ENCODE measurements at places on chromosomes 4 and X. TPM values are rescaled to one million over a fixed set of nuclear protein-coding genes. Genes with fewer than 3 reads are reported as not detected.

DNA sequence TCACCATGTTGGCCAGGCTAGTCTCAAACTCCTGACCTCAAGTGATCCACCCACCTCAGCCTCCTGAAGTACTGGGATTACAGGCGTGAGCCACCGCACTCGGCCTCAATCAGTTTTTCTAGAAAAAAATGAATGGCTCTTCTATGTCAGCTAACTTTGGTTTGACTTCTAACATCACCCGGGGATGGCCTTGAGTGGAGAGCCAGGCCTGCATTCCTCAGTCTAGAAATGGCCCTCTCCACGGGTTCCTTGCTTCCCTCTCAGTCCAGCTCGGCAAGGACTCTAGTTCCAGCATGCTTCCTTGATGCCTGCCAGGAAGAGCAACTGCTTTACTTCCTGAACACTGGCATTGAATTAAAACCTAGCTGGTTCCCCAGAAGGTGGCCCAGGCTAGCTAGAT, 39.0 kb downstream of the SLC25A5 start:
- H3K27ac ChIP-seq = no peak overlapping the region
- no peak for DNase-seq
- H3K4me3 ChIP-seq = no peak overlapping the region
- H3K36me3 ChIP-seq = no peaks in the 10 kb centered on the region
- H3K4me1 ChIP-seq = peaks cover 7% of the 10 kb centered on the region

The GLOD5 gene
- total RNA-seq = 0.95 TPM

DNA sequence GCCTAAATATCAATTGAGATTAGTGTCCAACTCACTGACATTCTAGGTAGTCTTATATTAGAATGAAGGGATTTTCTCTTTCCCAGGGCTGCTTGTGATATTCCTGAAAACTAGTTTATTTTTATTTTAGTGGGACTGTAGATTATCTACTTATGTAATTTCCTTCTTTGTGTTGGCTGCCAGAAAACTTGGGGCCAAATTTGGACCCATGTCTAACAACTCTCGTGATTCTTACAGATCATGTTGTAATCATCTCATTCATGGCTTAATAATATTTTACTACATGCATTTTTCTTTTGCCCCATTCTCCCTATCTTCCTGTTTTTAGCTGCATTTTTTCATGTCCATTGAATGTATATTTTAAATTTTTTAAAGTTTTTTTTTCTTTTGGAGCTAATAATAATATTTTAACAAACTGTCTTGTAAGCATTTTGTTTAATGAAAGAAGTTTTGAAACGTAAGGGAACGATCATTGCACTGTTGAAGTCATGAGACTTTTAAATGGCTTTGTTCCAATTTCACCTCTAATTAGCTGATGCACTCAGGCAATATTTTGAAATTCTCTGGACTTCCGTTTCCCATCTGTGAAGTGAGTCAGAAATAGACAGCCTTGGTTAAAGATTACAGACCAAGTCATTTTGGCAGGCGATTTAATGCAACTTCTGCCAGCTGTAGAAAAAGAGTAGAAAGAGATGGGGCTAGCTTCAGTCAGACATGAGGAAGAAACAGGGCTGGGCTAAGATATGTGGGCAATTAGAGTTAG, 14.3 kb upstream of the TDO2 start:
- no peaks in the 10 kb centered on the region for H3K36me3 ChIP-seq
- H3K4me1 ChIP-seq = no peaks in the 10 kb centered on the region
- DNase-seq = no peak
- H3K4me3 ChIP-seq = no peak overlapping the region
- H3K27me3 ChIP-seq = no peaks in the 10 kb centered on the region

DNA sequence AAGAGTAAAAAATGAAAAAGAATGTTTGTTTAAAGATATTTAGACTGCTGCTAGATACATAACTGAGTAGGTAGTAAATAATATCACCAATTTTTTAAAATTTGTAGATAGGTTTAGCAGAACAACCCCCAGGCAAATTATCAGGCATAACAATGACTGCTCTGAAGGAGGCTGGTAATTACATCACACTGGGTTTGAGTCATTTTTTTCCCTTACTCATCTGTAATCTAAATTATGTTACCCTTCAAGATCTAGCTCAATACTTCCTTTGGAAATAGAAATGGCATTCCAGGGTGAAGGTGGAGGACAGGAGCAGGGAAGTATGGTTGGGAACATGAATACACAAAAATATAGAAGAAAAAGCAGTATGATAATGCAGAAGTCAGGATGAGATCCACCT, 431.6 kb upstream of the MAOA start:
- H3K36me3 ChIP-seq = no peaks in the 10 kb centered on the region
- no peak overlapping the region for H3K27ac ChIP-seq
- DNase-seq = no peak
- H3K4me1 ChIP-seq = no peaks in the 10 kb centered on the region
- H3K4me3 ChIP-seq = no peak overlapping the region
- no peaks in the 10 kb centered on the region for H3K27me3 ChIP-seq

The TIGD2 gene
- total RNA-seq = 6.8 TPM

GRCh38 chrX:1423215-1423614, 29.5 kb downstream of the ASMTL start:
- no peak overlapping the region for H3K27ac ChIP-seq
- H3K36me3 ChIP-seq = peaks cover 61% of the 10 kb centered on the region
- DNase-seq = peak; percentile 1
- no peak overlapping the region for H3K4me3 ChIP-seq
- H3K27me3 ChIP-seq = no peaks in the 10 kb centered on the region

The XAGE2 gene
- total RNA-seq = 6.7 TPM

GRCh38 chr4:47674144-47674543, 163.7 kb downstream of the CORIN start:
- H3K4me3 ChIP-seq = no peak overlapping the region
- no peaks in the 10 kb centered on the region for H3K27me3 ChIP-seq
- H3K27ac ChIP-seq = no peak overlapping the region
- no peaks in the 10 kb centered on the region for H3K4me1 ChIP-seq
- no peaks in the 10 kb centered on the region for H3K36me3 ChIP-seq

GRCh38 chr4:4477796-4478195, 64.1 kb downstream of the STX18 start:
- no peak overlapping the region for H3K4me3 ChIP-seq
- DNase-seq = no peak
- H3K4me1 ChIP-seq = no peaks in the 10 kb centered on the region
- no peak overlapping the region for H3K27ac ChIP-seq
- no peaks in the 10 kb centered on the region for H3K36me3 ChIP-seq

The CYSLTR1 gene
- total RNA-seq = 10.5 TPM

Measured in lower lobe of right lung (tissue), 2 donors.